ENCODE measurements at places on chromosomes 3 and 15.

DNA sequence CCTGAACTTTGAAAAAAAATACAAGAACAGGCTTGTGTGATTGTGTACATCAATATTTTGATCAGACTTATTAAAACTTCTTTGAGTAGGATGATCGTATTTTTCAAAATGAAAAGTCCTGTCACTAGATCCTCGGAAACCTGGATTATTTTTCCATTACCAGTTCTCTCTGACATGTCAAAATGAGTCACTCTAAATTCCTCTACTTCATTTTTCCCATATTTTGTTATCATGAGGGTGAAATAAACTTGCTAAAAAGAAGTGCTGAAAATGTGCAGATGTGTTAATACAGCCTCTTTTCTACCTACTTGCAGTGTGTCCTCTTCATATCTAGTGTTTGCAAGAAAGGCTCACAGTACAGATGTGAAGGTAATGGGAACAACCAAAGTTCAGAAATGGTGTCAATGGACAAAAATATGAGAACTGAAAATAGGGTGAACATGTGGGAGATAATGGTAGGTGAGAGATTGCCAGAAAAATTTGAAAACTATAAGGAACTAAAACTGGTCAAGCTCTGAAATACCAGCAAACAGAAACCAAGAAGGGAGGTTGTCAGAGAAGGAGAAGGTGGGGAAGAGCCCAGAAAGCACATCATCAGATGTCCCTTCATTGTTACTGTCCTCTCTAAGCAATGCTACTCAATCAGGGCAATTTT is 108.2 kb downstream of the EOMES start:
- no peak for DNase-seq

DNA sequence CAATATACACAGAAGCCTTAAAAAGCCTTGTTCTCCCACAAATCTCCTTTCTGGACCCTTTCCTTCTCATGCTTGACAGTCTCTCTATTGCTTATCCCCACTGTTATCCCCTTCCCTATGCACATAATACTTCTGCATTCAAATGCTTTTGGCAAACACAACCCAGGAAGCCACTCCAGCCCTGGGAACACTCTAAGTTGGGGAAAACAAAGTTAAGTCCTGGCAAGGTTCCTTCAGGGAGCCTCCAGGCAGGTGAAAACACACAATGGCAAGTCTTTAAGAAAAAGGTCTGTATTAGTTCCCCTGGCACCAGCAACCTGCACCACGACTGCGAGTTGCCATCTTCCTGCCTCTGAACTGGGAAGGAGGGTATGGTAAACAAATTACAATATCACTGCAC is 19.7 kb upstream of the GANC start:
- no peak for DNase-seq

DNA sequence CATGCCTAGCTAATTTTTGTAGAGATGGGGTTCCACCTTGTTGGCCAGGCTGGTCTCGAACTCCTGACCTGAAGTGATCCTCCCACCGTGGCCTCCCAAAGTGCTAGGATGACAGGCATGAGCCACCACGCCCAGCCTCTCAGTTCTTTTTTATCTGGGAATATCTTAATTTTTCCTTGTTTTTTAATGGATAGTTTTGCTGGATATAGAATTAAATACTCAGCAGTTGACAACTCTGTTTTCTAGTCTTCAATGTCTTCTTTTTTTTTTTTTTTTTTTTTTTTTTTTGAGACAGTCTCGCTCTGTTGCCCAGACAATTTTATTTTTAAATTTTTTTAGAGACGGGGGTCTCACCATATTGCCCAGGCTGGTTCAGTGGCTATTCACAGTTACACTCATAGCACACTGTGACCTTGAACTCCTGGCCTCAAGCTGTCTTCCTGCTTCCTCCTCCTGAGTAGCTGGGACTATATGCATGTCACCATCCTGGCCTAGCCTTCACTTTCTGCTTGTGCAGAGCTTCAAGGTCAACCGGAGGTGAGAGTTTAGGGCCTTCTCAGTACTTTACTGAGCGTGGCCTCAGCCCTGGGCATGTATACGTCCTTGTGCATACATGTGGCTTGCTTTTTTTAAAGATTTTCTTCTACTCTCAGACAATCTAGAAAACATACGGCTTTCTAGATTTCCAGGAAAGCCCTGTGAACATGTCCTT is 120.5 kb downstream of the ZNF609 start:
- DNase-seq = no peak

- no peak for DNase-seq
Measured at GRCh38 chr15:100613208-100613607, 10.8 kb downstream of the ASB7 start.

- no peak for DNase-seq
Measured at GRCh38 chr3:132211896-132212295, 105.3 kb upstream of the ACP3 start.

GRCh38 chr3:34851137-34851536 is 788.2 kb upstream of the ARPP21 start:
- DNase-seq = no peak

- DNase-seq = no peak
Measured at GRCh38 chr3:60801307-60801706, 449.9 kb downstream of the FHIT start.

- DNase-seq = no peak
Measured at GRCh38 chr3:53998980-53999379, 107.3 kb upstream of the SELENOK start.

DNA sequence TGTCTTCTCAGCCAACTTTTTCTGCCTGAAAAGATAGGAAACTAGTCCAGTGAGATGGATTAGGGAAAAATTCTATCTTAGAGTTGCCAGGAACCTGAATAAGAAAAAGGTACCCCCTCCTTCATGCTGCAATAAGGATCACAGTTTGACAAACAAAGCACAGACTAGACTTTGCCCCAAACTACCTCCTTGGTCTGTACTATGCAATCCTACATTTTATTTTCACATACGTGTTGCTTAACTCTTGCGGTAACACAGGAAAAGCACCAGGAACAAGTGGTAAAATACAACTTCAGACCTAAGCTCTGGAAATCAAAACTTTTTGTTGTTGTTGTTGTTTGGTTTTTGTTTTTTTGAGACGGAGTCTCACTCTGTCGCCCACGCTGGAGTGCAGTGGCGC is 11.3 kb upstream of the IL12A start:
- DNase-seq = no peak

- no peak for DNase-seq
Measured at GRCh38 chr3:45347315-45348000, 40.9 kb upstream of the LARS2 start.

DNA sequence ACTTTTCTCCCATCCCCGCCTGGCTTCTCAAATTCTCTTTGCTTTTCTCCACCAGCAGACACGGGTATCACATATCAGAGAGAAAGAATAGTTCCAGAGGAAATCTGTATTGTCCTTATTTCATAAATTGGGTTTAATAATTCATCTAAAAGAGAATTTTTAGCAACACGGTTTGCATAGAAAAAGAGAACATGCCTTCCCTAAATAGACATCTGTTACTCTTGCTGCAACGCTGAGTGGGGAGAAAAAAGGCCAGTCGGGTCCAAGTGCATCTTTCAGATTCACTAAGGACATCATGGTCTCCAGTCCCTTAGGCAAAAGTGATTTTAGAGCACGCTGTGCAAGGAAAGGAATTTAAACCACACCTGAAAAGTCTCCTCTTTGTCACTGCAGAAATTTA is 201.3 kb downstream of the ABHD5 start:
- DNase-seq = no peak

GRCh38 chr3:74824366-74824765 is 209.9 kb upstream of the CNTN3 start:
- DNase-seq = no peak

GRCh38 chr3:174767853-174768382 is 91.2 kb upstream of the NAALADL2 start:
- DNase-seq = no peak

- DNase-seq = no peak
Measured at GRCh38 chr3:4731543-4732111, 238.5 kb downstream of the ITPR1 start.

- DNase-seq = no peak
Measured at GRCh38 chr3:40912461-40912860, 286.8 kb upstream of the CTNNB1 start.

DNA sequence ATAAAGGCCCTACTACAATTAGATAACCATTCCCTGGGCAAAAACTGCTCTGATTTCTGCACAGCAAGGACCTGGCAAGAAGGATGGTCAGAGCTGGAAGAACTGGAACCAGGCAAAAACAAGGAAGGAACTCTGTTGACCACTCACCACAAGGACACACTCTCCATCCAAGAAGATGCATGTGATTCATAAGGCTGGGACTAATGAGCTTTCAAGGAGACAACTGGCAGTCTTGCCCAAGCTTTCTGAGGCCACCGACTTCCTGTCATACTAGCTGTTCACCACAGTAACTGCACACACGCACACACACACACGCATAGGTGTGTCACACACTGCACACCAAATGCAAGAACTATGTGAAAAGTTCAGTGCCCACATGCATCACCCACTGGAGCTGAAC is 256.6 kb downstream of the OCA2 start:
- DNase-seq = no peak

GRCh38 chr3:102181175-102181920 is 253.5 kb upstream of the ZPLD1 start:
- no peak for DNase-seq

- DNase-seq = peak; percentile 65
Measured at GRCh38 chr3:43892526-43892925, 201.8 kb downstream of the ABHD5 start.

DNA sequence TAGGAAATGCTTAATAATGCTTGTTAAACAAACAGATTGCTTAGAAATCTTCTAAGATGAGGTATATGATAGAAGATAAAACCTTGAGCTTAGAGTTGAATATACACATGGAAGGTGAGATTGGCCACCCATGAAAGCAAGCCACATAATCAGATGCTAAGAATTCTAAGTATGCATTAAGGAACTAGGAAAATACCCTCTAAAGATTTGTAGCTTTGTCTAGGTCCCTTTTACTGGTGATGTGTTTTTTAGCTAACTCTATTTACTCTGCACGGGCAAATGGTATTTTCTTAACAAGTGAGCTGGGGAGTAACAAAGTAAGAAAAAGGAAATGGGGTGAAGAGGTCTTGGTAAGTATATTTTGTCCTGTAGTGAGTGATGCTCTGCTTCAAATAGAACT is 310.3 kb downstream of the OXSM start:
- no peak for DNase-seq

DNA sequence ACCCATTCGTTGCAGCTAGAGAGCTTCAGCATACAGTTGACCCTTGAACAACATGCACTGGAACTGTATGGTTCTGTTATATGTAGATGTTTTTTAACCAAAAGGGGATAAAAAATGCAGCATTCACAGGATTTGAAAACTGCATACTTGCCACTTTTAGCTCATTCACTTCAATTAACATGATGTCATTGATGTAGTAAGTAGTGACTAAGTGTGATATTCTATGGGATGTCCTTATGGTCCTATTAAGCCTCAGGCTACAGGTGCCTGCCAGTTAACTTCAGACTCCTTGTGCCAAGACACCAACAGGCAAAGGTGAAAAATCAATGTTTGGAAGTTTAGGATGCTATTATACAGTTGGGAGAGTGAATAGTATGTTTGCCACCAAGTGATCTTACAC is 553.6 kb upstream of the NECTIN3 start:
- no peak for DNase-seq

- DNase-seq = no peak
Measured at GRCh38 chr15:42101861-42102260, 7.5 kb upstream of the PLA2G4D start.

GRCh38 chr3:116667791-116668190 is 41.8 kb upstream of the TUSC7 start:
- no peak for DNase-seq

DNA sequence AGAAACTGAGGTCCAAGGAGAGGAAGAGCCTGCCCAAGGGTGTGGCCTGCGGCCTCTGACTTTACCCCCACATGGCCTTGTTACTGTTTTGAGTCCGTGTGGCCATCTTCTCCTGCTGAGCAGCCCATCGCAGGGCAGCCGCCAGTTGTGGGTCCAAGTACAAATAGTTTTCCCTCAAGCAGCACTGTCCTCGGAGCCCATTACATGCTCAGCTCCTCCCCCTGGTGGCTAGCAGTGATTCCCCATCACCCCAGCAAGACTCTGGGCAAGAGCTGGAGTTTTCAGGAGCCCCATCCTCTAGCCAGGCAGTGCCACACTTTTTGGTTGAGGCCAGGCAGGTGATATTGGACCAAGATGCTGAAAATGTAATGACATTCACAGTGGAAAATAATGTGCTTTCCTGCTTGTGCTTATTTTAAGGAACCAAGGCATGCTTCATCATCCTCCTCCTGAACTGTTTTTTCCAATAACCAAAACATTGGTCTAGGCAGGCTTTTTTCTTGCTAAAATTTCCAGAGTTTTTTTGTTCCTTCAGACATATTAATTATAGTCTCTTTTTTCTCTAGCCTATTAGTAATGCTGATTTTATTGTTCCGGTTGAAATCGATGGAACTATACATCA is 23.2 kb upstream of the VILL start:
- DNase-seq = peak; percentile 71

- DNase-seq = no peak
Measured at GRCh38 chr3:60202052-60202726, 1049.1 kb downstream of the FHIT start.

GRCh38 chr15:43299884-43300283 is 30.5 kb downstream of the LCMT2 start:
- DNase-seq = no peak

GRCh38 chr3:45064512-45065372 is 38.6 kb downstream of the CLEC3B start:
- DNase-seq = no peak

- no peak for DNase-seq
Measured at GRCh38 chr3:103056542-103056941, 621.7 kb downstream of the ZPLD1 start.

- no peak for DNase-seq
Measured at GRCh38 chr3:184712248-184713039, 580 bp upstream of the MAGEF1 start.

- no peak for DNase-seq
Measured at GRCh38 chr15:64369078-64369607, 12.1 kb downstream of the PCLAF start.

- DNase-seq = no peak
Measured at GRCh38 chr15:77481670-77482069, 61.0 kb downstream of the HMG20A start.

GRCh38 chr3:46909535-46910161 is 32.1 kb downstream of the PTH1R start:
- DNase-seq = peak; percentile 92

GRCh38 chr3:129278966-129279906 is 566 bp downstream of the HMCES start:
- peak; percentile 38 for DNase-seq

DNA sequence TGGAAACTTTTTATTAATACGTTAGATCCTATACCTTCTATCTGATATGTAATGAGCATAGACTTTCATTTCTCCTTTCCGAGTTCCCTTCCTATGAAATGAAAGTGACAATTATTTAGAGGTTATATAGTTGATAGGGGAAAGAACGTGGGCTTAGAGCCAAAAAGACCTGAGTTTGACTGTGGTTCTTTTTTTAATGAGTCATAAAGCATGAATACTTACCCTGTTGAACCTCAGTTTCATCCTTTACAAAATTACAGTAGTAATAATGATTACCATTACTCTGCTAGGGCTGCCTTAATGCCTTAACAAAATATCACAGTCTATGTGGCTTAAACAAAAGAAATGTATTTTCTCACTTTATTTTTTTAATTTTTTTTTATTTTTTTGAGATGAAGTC is 75.9 kb downstream of the AGBL1 start:
- DNase-seq = no peak
